ENCODE measurements at places on chromosomes 5 and 9. TPM values are rescaled to one million over a fixed set of nuclear protein-coding genes. Genes with fewer than 3 reads are reported as not detected.

The TUBB4B gene
- polyA plus RNA-seq, result 1,777 TPM

The DMRT2 gene
- 2.1 TPM for polyA plus RNA-seq

The NUP214 gene
- 237 TPM for polyA plus RNA-seq

The DTWD2 gene
- 5.8 TPM for polyA plus RNA-seq

The FAM221B gene
- 17.1 TPM for polyA plus RNA-seq

The SURF4 gene
- 163 TPM for polyA plus RNA-seq

The CDC20B gene
- 2.8 TPM for polyA plus RNA-seq

The SLC22A4 gene
- polyA plus RNA-seq, result 1.1 TPM

The IRX1 gene
- 0.17 TPM for polyA plus RNA-seq

The CDH18 gene
- polyA plus RNA-seq, result 11.3 TPM

The LURAP1L gene
- 3.0 TPM for polyA plus RNA-seq

The CCDC171 gene
- 13.2 TPM for polyA plus RNA-seq

The NR2F1 gene
- 16.9 TPM for polyA plus RNA-seq

The SERINC5 gene
- polyA plus RNA-seq, result 62.3 TPM

The FGF1 gene
- 1.9 TPM for polyA plus RNA-seq

The PDE8B gene
- 5.8 TPM for polyA plus RNA-seq

The NEUROG1 gene
- polyA plus RNA-seq, result not detected

The ADAMTS6 gene
- polyA plus RNA-seq, result 4.1 TPM

All from testis (tissue), 5 donors.